ENCODE measurements at places on chromosomes 2 and 18. TPM values are rescaled to one million over a fixed set of nuclear protein-coding genes. Genes with fewer than 3 reads are reported as not detected.

The KLHL41 gene
- 0.50 TPM for total RNA-seq

The TUBB8B gene
- not detected for total RNA-seq

The HOXD8 gene
- total RNA-seq: 5.6 TPM

The CCDC85A gene
- 0.26 TPM for total RNA-seq

The DBI gene
- total RNA-seq: 537 TPM

The ALLC gene
- not detected for total RNA-seq

The BAZ2B gene
- total RNA-seq: 8.4 TPM

The ADD2 gene
- 27.6 TPM for total RNA-seq

The CCDC141 gene
- not detected for total RNA-seq

The LMAN1 gene
- total RNA-seq: 29.2 TPM

The ZNF512 gene
- total RNA-seq: 17.9 TPM

The PLEKHH2 gene
- total RNA-seq: 2.5 TPM

The TMEM178A gene
- total RNA-seq: 0.21 TPM

The AOX1 gene
- 4.7 TPM for total RNA-seq

The TUBA3E gene
- total RNA-seq: 3.6 TPM

The GPBAR1 gene
- 0.31 TPM for total RNA-seq

The FAM237A gene
- total RNA-seq: not detected

The LRATD1 gene
- not detected for total RNA-seq

The VAPA gene
- 169 TPM for total RNA-seq

The ONECUT2 gene
- total RNA-seq: 0.33 TPM

The SP5 gene
- total RNA-seq: 0.06 TPM

The GALNT3 gene
- not detected for total RNA-seq

The GFPT1 gene
- total RNA-seq: 25.3 TPM

The NEU2 gene
- not detected for total RNA-seq

The HMSD gene
- 0.23 TPM for total RNA-seq

The PTMA gene
- 1,538 TPM for total RNA-seq

The FLACC1 gene
- not detected for total RNA-seq

The DCDC2C gene
- total RNA-seq: 0.38 TPM

The SCYGR4 gene
- not detected for total RNA-seq

The CDH20 gene
- total RNA-seq: not detected

The UGT1A10 gene
- total RNA-seq: not detected

The SERPINE2 gene
- 174 TPM for total RNA-seq

The TM4SF20 gene
- 8.8 TPM for total RNA-seq

The STEAP3 gene
- total RNA-seq: 51.2 TPM

The SOWAHC gene
- total RNA-seq: 10.3 TPM

The C2orf66 gene
- total RNA-seq: 0.14 TPM

The NYAP2 gene
- total RNA-seq: not detected

The SMPD4 gene
- total RNA-seq: 79.4 TPM

The MSGN1 gene
- not detected for total RNA-seq

The ANKRD53 gene
- not detected for total RNA-seq

The REG3A gene
- not detected for total RNA-seq

The TMEM247 gene
- total RNA-seq: not detected
